ENCODE measurements at places on chromosomes 5 and 9. TPM values are rescaled to one million over a fixed set of nuclear protein-coding genes. Genes with fewer than 3 reads are reported as not detected.

BRD8 gene
- 47.1 TPM for total RNA-seq

DNA sequence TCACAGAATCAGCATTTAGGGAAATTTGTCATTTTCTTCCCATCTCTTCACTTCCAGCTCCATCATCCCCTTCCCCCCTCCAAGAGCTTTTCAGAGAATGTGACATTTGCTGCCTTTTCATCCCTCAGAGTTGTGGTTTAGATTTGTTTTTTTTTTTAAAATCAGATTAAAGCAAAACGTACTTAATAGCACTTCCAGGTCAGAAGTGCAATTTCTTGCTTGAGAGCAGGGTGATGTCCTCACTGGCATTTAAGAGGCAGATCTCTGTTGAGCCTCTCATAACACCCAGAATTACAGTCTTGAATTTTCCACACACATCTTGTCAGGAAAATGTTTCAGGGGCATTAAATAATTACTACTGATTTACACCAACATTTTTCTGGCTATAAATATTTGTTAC is 236.8 kb upstream of the VLDLR start:
- H3K27me3 ChIP-seq: no peaks in the 10 kb centered on the region
- H3K36me3 ChIP-seq: no peaks in the 10 kb centered on the region
- H3K27ac ChIP-seq: no peak overlapping the region

DNA sequence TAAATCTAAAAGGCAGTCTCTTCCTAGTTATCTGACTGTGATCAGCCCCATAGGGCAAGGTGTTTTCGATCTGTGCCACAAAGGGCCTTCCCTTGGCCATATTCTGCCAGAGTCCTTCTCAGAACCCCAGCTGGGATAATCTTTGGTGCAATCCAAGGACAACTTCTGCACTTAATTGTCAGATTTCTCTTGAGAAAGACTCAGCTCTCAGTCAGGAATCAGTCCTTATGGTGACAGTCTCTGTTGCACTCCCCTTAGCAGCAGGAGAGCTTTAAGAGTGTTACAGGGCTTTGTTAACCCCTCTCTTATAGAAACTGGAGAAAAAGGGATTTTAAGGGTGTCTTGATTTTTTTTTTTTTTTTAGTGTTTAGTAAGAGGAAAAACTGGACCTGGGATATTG is 15.4 kb upstream of the RFX3 start:
- H3K27me3 ChIP-seq: no peaks in the 10 kb centered on the region
- H3K4me1 ChIP-seq: no peaks in the 10 kb centered on the region
- H3K36me3 ChIP-seq: no peaks in the 10 kb centered on the region
- DNase-seq: no peak

DNA sequence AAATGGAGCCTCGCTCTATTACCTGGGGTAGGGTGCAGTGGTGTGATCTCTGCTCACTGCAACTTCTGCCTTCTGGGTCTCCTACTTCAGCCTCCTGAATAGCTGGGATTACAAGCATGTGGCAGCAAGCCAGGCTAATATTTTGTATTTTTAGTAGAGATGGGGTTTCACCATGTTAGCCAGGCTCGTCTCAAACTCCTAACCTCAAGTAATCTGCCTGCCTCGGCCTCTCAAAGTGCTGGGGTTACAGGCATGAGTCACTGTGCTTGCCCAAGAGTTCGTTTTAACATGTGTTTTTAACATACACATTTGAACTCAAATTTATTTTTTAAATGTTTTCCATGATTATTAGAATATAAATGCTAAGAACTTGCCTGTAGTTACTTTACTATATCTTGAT is 34.2 kb downstream of the MARCHF6 start:
- no peak overlapping the region for H3K4me3 ChIP-seq
- H3K4me1 ChIP-seq: no peaks in the 10 kb centered on the region
- H3K27me3 ChIP-seq: no peaks in the 10 kb centered on the region
- no peaks in the 10 kb centered on the region for H3K36me3 ChIP-seq
- DNase-seq: no peak

DNA sequence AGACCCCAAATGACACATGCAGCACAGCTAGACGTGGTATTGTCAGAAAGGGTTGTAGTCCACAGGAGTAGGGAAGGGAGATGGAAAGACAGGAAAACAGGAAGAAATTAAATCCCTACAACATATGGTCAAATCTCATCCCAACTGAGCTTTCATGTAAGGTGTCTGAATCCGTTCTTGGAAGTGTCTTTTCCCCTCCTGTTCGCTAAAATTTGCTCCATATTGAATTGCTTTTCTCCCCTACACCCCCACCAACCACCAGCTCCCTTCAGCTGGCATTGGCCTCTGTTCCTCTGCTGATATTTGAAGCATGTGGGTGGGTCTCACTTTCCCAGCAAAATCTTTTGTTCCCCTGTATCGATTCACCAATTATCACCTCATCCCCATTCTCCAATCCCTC is 376.2 kb upstream of the WWC1 start:
- H3K4me3 ChIP-seq: no peak overlapping the region
- no peaks in the 10 kb centered on the region for H3K4me1 ChIP-seq
- no peaks in the 10 kb centered on the region for H3K27me3 ChIP-seq
- no peak overlapping the region for H3K27ac ChIP-seq
- no peaks in the 10 kb centered on the region for H3K36me3 ChIP-seq
